BJ (cell line): ENCODE measurements at places on chromosomes 12 and 14.

GRCh38 chr14:76115010-76115422, 36.7 kb upstream of the GPATCH2L start:
- no peak for DNase-seq

GRCh38 chr14:50658203-50658602, 9.9 kb downstream of the SAV1 start:
- DNase-seq = no peak

- DNase-seq = no peak
Measured at GRCh38 chr12:56315249-56315621, 553 bp downstream of the CNPY2 start.

DNA sequence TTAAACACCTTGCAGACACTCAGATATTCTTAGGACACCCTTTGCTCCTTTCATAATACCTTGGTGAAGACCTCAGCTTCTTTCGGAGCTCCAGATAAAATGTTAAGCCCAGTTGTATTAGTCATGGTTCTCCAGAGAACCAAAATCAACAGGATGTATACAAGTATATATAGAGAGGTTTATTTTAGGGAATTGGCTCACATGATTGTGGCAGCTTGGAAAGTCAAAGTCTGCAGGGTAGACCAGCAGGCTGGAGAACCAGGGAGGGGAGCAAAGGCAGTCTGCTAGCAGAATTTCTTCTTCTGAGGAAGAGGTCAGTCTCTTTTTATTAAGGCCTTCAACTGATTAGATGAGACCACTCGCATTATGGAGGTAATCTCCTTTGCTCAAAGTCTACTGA, 6.9 kb upstream of the IGF1 start:
- DNase-seq = no peak

DNA sequence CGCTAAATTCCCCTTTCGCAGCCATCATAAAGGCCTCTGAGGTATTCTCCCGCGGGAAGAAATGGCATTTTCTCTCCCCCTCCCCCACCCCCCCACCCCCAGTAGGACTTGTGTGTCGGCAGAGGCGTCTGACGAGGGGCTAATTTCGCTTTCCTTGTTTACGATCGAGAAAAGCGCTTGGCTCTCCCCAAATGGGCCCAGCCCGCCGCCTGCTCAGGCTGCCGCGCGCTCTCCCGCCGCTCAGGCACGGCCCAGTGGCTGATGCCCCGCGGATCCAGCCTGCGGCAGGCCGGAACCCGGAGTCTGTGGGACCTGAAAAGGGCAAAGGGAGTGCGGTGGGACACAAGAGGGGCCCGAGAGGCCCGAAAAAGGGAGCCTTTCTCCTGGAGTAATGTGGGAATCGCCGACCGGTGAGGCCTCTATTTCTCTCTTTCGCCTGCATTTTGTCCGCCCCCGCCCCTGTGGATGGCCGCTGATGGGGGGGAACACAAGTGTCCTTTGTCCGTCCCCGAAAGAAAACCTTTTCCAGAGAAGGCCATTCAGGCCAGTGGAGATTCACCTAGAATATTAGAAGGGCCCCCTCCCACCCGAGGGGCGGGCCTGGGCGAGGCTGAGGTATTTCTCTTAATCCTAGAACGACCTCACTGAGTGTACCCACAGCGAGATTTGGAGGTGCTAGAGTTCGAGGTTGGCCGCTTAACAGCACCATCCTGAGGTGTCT, 9.0 kb upstream of the HOXC6 start:
- DNase-seq = no peak

DNA sequence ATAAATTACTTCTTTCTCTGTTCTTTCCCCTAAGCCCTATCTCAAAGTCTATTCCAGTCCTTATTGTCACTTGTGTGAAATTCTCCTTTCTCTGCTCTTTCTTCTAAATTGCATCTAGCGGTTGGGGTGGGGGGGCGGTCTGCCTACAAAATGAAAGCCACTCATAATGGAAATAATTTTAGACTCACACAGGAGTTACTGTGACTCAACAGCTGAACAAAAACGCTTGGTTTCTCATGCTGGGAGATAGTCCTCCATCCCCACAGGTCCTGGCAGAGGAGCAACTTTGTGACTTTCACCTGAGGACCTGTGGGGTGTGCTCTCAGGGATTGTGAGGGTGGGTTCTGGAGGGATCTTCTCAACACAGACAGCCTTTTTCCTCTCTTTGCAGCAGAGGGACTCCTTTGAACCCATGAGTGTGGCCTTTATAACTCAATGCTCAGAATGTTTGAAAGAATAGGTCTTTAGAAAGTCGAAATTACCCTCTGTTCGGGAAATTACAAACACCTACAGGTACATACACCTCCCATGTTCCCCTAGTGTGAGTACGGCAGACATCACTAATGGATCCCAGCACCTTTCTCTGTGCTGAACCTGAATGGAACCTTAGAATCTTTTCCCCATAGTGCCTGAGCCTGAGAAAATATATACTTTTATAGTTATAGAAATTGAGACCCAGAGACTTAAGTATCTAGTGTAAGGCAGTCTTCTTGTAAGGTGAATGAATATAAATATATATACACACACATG, 109.7 kb downstream of the CHST11 start:
- DNase-seq = no peak

- no peak for DNase-seq
Measured at GRCh38 chr14:99241325-99242010, 30.5 kb downstream of the BCL11B start.

DNA sequence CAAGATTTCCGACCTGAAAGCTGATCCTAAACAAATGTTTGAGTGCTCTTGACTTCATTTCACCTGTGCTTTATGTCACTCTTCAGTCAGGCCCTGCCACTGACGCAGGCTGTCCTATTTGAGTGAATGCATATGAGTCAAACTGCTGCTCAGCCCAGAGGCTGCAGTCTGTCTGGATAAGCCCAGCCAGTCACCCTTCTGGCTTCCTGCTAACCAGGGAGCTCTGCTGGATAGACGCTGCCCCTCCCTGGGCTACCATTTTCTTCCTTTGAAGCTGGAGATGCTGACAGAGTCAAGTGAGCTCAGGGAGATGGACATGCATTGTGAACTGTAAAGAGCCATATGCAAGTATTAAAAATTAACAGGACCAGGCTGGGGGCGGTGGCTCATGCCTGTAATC, 5.1 kb upstream of the TUNAR start:
- DNase-seq = no peak

- no peak for DNase-seq
Measured at GRCh38 chr12:45353944-45354343, 138.0 kb downstream of the ANO6 start.

- DNase-seq = no peak
Measured at GRCh38 chr14:68203871-68204270, 384.3 kb downstream of the RAD51B start.
